Activated CD4-positive, alpha-beta T cell treated with anti-CD3 and anti-CD28 coated beads for 36 hours (primary cell): ENCODE measurements at places on chromosomes 16 and 17. TPM values are rescaled to one million over a fixed set of nuclear protein-coding genes. Genes with fewer than 3 reads are reported as not detected.
A peak's percentile ranks its signal among the peaks of the same experiment; 100 is the strongest.

The TP53TG3D gene
- total RNA-seq, result 0.46 TPM

The CAPN15 gene
- total RNA-seq, result 69.7 TPM

The CCDC200 gene
- 0.27 TPM for total RNA-seq

The MTSS2 gene
- 1.6 TPM for total RNA-seq

The LDHD gene
- 0.21 TPM for total RNA-seq

GRCh38 chr17:2214929-2215615, 88.5 kb downstream of the SMG6 start:
- DNase-seq, result peak; percentile 33
- H3K27me3 ChIP-seq, result no peaks in the 10 kb centered on the region
- peak overlapping the region; percentile 96 for H3K27ac ChIP-seq
- H3K4me3 ChIP-seq, result peak overlapping the region; percentile 74
- peaks cover 11% of the 10 kb centered on the region for H3K36me3 ChIP-seq
- H3K4me1 ChIP-seq, result peaks cover 62% of the 10 kb centered on the region

DNA sequence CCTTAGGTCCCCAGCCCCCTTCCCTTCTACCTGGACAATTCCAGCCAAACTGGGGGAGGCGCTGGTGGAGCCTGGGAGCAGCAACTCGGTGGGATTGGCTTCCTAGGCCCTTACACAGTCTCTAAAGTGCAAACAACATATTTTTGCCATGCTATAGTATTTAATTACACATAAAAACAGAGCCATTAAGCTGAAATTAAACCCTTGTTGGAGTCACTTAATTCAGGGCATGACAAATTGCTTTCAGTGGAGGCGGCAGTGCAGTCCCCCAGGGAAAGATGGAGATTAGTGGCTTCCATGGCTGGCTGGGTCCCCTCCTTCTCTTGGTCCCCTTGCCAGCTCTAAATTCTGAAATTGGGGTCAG, 17.3 kb downstream of the IGFBP4 start:
- no peaks in the 10 kb centered on the region for H3K4me1 ChIP-seq
- H3K4me3 ChIP-seq, result no peak overlapping the region
- H3K36me3 ChIP-seq, result peaks cover 9% of the 10 kb centered on the region
- no peak overlapping the region for H3K27ac ChIP-seq

DNA sequence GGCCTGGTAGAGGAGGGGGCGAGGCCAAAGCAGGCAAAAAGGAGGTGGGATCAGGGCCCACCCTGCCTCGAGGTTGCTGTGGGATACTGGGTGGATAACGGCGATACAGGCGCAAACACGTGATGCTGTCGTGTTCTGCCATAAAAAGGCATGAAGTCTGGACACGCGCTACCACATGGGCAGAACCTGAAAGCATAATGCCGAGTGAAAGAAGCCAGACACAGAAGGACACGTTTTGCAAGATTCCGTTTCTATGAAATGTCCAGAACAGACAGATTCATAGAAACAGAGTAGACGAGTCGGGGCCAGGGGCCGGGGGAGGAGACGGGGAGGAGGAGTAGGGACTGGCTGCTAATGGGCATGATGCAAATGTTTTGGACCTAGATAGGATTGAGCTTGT, 43.5 kb downstream of the ZDHHC7 start:
- peaks cover 4% of the 10 kb centered on the region for H3K4me1 ChIP-seq
- H3K4me3 ChIP-seq, result no peak overlapping the region
- no peaks in the 10 kb centered on the region for H3K36me3 ChIP-seq
- no peak for DNase-seq
- no peaks in the 10 kb centered on the region for H3K27me3 ChIP-seq
- H3K27ac ChIP-seq, result no peak overlapping the region

GRCh38 chr17:75102385-75102821, 7.4 kb upstream of the ARMC7 start:
- no peak overlapping the region for H3K27ac ChIP-seq
- DNase-seq, result no peak
- H3K4me3 ChIP-seq, result no peak overlapping the region
- H3K27me3 ChIP-seq, result no peaks in the 10 kb centered on the region
- H3K36me3 ChIP-seq, result no peaks in the 10 kb centered on the region
- no peaks in the 10 kb centered on the region for H3K4me1 ChIP-seq

DNA sequence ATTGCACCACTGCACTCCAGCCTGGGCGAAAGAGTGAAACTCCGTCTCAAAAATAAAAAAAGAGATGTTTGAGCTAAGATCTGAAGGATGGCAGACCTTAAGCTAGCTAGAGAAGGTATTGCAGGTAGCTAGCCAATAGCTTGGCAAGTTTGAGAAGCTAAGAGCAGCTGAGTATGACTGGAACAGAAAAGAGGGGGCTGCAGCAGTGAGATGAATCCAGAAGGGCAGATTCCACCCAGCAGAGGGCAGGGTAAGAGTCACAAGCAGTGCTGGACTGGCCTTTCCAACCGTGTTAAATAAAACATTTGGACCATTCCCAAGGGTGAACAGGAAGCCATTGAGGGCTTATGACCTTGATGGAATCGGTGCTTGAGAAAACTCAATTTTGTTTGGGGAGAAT, 5.7 kb upstream of the PHAF1 start:
- H3K36me3 ChIP-seq, result peaks cover 5% of the 10 kb centered on the region
- no peak overlapping the region for H3K4me3 ChIP-seq

DNA sequence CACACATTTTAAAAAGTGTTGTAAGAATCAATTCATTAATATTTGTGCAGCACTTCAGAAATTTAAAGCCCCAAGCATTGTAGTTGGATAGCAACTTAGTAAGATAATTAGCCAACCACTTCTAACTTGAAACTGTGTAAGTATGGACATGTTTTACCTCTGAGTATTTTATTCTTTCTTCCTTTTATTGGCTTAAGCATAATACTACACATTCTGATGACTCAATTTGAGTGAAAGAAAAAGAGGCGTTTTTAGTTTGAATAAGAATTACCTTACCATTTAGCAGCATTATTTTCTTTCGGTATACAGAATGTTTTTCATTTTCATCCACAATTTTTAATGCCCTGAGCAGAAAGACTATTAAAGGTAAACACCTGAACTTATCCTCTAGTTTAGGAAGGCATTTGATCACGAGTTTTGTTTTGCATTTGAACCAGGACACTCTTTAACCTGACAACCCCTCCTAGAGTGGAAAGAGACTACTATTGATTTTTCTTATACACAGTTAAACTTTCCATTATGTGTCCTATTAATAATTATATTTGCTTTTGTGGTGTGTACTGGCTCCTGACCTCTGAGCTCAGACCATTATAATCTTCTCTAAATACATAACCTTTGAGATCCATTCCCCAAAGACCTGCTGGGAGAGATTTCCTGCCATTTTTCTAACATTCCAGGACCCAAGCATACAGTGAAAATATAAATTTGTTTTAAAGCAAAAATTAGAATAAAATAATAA, 9.2 kb downstream of the NACA2 start:
- H3K4me1 ChIP-seq, result no peaks in the 10 kb centered on the region
- H3K27ac ChIP-seq, result no peak overlapping the region
- H3K36me3 ChIP-seq, result no peaks in the 10 kb centered on the region
- no peak for DNase-seq
- no peak overlapping the region for H3K4me3 ChIP-seq

The KRTAP2-1 gene
- total RNA-seq, result not detected

The TP53TG3F gene
- 0.30 TPM for total RNA-seq

The NQO1 gene
- total RNA-seq, result 11.4 TPM

The ITGB3 gene
- total RNA-seq, result not detected
